Natural killer cell treated with Interleukin-12 subunit alpha and Interleukin-12 subunit beta and Interleukin-15 and Interleukin-18, amount 100 ng/mL, for 72 hours (primary cell): ENCODE measurements at places on chromosomes 5 and 9.

- no peak for DNase-seq
Measured at GRCh38 chr5:5374009-5374715, 48.3 kb upstream of the ICE1 start.

DNA sequence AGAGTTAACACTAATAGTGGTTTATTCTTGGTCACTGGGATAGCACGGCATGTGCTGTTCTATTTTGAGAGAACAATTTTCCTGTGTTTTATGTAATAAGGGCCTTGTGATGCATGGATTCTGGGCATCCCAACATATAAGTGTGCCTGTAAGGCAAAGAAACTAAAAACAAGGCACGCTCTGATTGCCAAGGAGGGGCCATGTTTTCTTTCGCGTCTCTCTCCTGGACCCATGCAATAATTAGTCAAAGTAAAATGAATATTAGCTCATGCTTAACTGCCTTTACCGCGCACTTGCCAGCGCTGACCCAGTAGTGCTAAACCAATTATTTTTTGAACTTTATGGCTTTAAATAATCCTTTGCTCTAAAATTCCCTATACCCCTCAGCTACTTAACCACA is 140.9 kb downstream of the PSAT1 start:
- DNase-seq, result no peak

GRCh38 chr9:90038763-90039162 is 434.0 kb downstream of the GADD45G start:
- DNase-seq, result no peak

GRCh38 chr9:135664266-135664665 is 1.2 kb downstream of the LCN9 start:
- no peak for DNase-seq
